ENCODE measurements at places on chromosomes 1 and 21.

GRCh38 chr1:110508028-110508940, 10.7 kb downstream of the KCNA10 start:
- DNase-seq = no peak

- DNase-seq = no peak
These were observed 6.7 kb downstream of the TRPM2 start for GRCh38 chr21:44360159-44360558.

GRCh38 chr1:230158415-230159291, 91.6 kb downstream of the GALNT2 start:
- no peak for DNase-seq

DNA sequence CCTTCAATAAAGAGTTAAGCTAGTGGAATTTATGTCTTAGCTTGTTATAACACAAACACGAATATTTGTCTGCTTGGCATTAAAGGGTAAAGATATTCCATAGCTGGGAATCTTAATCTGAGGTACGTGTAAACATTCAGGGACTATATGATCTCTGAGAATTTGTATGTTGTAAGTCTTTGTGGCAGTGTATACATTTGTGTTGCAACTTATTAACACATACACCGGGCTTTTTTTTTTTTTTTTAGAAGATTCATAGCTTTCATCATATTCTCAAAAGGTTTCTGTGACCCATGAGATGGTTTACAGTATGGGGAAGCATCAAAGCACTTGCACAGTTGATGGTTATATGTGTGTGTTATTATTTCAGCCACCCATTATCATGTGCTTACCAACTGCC, 3.0 kb downstream of the GGPS1 start:
- no peak for DNase-seq

GRCh38 chr1:64327119-64327518, 123.7 kb downstream of the UBE2U start:
- DNase-seq = no peak

- no peak for DNase-seq
These were observed 60.6 kb upstream of the COL6A1 start for GRCh38 chr21:45920824-45921600.

GRCh38 chr1:55974714-55975441, 604.5 kb downstream of the PLPP3 start:
- no peak for DNase-seq

DNA sequence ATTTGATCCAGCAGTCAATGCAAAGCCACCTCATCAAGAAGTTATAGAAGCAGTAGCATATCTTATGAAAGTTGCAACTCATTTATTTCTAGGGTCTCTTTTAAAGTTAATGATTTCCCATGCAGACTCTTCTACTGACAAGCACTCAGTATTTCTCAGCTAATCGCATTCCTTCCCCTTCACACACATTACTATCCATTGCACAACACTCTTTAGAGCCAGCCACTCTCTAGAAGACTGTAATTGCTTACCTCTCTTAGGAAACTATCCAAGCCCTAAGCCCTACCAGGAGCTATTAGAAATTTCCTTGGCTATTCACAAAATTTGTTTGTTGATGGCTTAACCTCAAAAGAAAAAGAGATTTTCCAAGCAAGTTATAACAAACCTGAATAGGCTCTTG, 106.0 kb downstream of the ADAMTS1 start:
- DNase-seq = no peak

GRCh38 chr1:25562101-25562927, 18.9 kb downstream of the LDLRAP1 start:
- no peak for DNase-seq

- no peak for DNase-seq
These were observed 40.5 kb downstream of the S100B start for GRCh38 chr21:46564391-46564790.

- no peak for DNase-seq
These were observed 14.3 kb upstream of the KPRP start for GRCh38 chr1:152743371-152744145.

DNA sequence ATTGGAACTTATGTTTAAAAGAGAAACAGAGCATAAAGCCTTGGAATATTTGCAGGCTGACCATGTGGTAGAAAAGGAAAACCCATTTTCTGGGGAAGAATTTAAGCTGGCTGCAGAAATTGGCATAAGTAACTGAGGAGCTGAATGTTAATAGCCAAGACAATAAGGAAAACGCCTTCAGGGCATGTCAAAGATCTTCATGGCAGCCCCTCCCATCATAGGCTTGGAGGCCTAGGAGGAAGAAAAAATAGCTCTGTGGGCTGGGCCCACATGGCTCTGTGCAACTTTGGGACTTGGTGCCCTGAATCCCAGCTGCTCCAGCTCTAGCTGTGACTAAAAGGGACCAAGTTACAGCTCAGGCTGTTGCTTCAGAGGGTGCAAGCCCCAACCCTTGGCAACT, 51.5 kb downstream of the CTH start:
- no peak for DNase-seq

GRCh38 chr1:20153000-20153418, 13.9 kb downstream of the PLA2G2F start:
- no peak for DNase-seq

- no peak for DNase-seq
These were observed 15.9 kb upstream of the IFNLR1 start for GRCh38 chr1:24202987-24203386.

GRCh38 chr21:41920476-41920875, 33.3 kb downstream of the C2CD2 start:
- no peak for DNase-seq

- DNase-seq = no peak
These were observed 358 bp downstream of the TSPAN2 start for GRCh38 chr1:115088871-115089419.

DNA sequence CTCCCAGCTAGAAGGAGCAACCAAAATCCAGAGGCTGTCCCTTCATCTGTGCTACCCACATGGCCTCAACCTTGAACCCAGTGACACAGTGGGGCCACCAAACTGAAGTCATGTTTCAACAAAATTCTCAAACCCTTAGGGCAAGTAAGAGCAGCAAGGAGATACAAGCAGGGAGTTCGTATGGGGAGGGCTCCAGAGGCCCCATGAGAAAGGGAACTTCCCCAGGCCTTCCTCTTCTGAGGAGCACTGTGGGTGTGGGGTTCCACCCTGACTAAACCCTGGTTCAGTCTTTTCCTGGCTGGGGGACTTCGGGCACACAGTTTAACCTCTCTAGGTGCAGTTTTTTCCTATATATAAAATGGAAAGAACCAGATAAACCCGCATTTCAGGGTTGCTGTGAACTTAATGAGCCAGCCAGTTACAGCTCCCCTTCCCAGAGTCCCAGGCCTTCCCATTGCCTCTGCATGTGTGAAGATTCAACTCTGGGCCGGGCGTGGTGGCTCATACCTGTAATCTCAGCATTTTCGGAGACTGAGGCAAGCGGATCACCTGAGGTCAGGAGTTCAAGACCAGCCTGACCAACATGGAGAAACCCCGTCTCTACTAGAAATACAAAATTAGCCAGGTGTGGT, 8.0 kb upstream of the THEMIS2 start:
- DNase-seq = no peak

DNA sequence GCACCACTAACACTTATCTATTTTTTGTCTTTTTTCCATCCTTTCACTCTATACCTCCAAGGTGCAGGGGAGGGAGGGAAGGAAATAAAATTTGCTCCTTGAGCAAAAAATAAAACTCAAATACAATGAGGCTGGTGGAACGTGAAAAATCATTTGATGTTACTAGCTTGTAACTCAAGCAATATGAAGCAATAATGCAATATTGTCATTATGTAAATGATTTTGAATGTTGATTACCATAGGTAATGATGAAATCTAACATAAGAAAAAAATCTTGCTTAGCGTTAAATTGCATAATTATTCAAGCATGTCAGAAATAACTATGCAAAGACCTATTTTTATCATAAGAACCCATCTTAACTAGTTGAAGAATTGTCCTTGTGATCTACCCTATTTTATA, 277.7 kb downstream of the KCTD3 start:
- no peak for DNase-seq

- DNase-seq = no peak
These were observed 426.7 kb upstream of the RUNX1 start for GRCh38 chr21:35475762-35476161.
